Keratinocyte (primary cell): ENCODE measurements at places on chromosomes 12 and 14.

DNA sequence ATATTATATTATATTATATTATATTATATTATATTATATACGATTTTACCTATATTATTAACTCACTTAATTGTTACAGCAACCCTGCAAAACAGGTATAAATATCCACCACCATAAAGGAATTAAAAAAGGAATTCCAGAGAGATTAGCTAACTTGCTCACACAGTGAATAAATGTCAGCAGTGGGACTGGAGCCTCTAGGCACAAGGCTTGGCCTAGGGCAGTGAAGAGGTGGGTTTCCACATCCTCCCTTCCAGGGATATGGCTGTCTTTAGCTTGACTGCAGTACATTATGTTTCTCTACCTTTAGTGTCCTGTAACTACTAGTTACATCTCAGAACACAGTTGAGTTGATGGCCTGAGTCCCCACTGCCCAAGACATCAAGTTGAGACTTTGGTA is 166.9 kb downstream of the SLC15A5 start:
- no peak for DNase-seq

DNA sequence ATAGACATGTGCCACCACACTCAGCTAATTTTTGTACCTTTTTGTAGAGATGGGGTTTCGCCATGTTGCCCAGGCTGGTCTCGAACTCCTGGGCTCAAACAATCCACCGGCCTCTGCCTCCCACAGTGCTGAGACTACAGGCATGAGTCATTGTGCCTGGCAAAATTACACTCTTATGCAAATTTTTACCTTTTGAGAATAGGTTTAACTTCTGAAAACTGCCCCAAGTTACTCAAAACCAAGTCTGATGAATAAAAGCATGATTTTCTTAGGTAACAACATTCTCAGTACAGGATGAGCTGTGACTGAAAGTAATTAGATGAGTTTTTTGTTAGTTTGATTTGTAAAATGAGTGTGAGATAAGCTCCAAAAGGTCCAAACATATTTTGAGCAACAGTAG is 166.0 kb downstream of the RPS29 start:
- DNase-seq = no peak

DNA sequence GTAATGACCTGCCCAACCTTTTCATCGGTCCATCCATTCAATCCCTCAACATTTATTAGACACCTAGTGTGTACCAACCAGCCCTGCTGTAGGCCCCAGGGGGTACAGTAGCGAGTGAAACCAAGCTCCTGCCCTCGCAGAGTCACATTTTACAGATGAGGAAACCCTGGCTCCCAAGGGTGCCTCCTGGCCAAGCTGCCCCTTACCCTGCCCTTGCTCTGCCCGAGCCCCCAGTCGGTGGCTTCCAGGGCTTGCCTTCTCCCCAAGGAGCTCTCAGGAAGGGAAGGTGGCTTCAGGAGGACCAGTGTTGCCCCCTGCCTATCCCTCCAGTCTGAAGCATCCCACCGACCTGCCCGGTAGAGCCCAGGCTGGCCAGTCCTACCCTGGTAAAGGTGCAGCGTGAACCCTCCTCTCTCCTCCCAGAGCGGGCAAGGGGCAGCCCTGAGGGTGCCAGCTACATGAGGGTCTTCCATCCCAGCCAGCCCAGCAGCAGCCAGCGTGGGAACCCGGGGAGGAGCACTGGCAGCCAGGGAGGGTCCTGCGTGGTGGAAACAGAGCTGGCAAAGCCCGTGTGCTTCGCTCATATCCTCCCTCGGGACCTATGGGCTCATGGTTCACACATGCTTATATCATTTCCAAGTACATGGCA is 670 bp upstream of the BEGAIN start:
- no peak for DNase-seq

- DNase-seq = no peak
Measured at GRCh38 chr12:114820796-114821195, 136.8 kb upstream of the TBX3 start.

GRCh38 chr14:105700622-105701288 is 174.4 kb downstream of the TMEM121 start:
- DNase-seq = no peak

- DNase-seq = no peak
Measured at GRCh38 chr12:46455648-46456352, 83.2 kb upstream of the SLC38A2 start.

GRCh38 chr14:64818151-64818550 is 61.6 kb downstream of the SPTB start:
- no peak for DNase-seq

- DNase-seq = no peak
Measured at GRCh38 chr14:44494137-44494536, 12.9 kb downstream of the FSCB start.

GRCh38 chr12:29448157-29448556 is 49.3 kb downstream of the OVCH1 start:
- no peak for DNase-seq

- no peak for DNase-seq
Measured at GRCh38 chr12:23399402-23399933, 550.0 kb downstream of the SOX5 start.

GRCh38 chr12:53710091-53710490 is 17.2 kb downstream of the CALCOCO1 start:
- no peak for DNase-seq

DNA sequence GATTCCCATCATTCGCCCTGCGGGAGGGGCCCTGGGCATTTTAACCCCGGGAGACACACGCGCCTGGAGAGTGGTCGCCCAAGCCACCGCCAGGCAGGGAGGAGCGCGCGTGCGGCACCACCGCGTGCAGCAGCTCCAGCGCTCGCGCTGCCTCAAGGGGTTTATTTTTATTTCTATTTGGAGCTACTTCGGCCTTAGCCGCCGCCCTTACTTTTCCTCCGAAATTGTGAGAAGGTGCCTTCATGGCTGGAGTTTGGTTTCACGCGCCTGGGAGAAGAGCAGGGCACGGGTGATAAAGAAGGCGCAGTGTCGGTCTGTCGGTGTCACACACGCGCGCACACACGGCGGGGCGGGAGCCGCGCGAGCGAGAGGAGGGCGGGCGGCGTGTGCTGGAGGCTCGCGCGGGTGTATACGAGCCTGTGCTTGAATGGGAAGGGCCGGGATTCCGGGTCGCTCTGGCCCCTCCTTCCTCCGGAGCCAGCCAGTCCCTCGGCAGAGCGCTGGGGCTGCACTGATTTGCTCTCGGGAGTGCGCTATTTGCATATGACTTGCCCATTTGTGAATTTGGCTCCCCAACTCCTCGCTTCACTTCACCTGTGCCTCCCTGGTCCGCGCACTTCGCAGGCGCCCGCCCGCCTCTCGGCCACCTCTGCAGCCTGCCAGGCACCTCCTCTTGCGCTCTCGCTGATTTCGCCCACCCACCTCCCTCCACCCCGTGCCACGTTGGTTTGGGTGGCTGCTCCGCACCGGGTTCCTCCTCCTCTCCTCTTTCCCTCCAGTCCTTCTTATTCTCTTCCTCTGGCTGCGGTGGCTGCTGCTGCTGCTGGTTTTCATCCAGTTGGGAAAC is 932.3 kb downstream of the DIO2 start:
- DNase-seq = peak; percentile 28

DNA sequence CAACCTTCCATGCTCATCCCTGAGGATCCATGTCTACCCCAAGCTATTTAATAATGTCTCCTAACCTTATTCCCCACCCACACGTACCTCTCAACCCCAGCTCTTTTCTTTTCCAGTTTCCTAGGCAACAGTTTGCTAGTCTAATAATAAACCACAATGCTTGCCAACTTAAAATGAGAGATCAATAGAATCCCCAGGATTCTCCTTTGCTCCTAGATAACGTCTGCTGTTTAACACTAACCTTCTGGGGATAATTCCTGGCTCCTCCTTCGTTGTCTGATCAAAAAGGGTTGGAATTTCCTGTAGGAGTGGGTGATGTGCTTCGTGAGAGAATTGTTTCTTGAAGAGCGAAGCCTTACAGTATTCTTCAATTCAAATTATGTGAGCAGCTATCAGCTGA is 42.2 kb upstream of the DBX2 start:
- DNase-seq = no peak

DNA sequence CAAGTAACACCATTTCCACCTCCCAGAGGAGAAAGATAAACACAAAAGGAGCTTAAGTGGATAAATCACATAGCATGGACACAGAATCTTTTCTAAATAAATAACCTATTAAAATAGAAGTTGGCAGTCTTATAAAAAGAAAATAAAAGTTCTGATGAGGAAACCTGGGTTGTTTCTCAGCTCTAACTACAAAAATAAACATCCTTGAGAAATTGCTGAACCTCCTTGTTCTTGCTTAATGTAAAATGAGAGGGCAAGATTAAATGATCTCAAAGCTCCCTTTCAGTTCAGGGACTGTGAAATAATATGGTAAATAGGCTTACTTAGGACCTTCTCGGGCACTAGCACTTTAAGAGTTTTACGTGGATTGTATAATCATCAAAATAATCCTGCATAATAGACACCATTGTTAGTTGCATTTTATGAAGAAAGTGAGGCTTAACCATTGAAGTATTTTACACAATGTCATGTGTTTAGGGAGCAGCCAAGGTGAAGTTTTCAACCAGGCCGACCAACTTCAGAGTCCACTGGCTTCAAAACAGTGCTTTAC is 214.0 kb upstream of the NOVA1 start:
- no peak for DNase-seq

DNA sequence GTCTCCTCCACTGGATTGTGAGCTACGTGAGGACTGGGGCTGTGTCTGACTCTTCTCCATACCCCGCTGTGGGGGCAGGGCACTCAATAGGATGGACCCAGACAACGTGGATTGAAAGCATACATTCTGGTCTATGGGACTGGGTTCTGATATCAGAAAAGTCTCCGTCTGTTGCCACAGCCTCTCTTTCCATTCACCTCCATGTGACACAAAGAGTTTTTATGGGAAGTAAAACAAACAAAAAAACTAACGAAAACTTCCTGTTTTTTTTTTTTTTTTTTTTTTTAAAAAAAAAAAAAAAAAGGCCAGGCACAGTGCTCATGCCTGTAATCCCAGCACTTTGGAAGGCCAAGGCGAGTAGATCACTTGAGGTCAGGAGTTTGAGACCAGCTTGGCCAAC is 44.7 kb downstream of the SLC8A3 start:
- no peak for DNase-seq

DNA sequence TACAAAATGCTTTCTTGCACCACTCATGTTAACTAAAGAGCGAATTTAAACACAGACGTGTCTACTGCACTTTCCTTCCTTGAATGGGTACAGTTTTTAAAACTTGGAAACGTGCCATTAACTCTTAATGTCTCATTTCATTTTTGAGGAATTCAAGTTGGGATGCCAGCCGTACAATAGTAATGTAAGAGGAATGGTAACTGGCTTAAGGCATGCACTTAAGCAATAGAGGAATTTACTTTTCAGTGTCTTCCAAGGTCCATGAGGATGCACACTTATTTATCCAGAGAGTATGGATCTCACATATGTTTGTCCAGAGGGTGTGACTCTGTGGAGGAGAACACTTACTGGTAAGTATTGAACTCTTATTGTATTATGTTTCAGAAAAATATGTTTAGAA is 52.9 kb downstream of the PPP4R4 start:
- DNase-seq = no peak

- DNase-seq = no peak
Measured at GRCh38 chr12:128814411-128815261, 9.1 kb downstream of the SLC15A4 start.

GRCh38 chr12:3420693-3421092 is 70.3 kb upstream of the PRMT8 start:
- DNase-seq = no peak

DNA sequence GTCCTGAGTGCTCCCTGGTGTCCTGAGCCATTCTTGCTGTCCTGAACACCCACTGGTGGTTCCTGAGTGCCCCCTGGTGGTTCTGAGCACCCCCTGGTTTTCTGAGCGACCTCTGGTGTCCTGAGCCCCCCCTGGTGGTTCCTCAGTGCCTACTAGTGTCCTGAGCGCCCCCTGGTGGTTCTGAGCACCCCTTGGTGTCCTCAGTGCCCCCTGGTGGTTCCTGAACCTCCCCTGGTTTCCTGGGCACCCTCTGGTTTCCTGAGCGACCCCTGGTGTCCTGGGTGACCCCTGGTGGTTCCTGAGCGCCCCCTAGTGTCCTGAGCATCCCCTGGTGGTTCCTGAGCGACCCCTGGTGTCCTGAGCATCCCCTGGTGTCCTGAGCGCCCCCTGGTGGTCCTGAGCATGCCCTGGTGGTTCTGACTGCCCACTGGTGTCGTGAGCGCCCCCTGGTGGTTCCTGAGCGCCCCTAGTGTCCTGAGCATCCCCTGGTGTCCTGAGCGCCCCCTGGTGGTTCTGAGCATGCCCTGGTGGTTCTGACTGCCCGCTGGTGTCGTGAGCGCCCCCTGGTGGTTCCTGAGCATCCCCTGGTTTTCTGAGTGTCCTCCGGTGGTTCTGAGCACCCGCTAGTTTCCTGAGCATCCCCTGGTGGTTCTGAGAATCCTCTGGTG is 473.1 kb downstream of the TMEM121 start:
- no peak for DNase-seq

GRCh38 chr12:97398704-97399103 is 63.9 kb upstream of the RMST start:
- DNase-seq = no peak

GRCh38 chr12:1348606-1349005 is 245.8 kb downstream of the FBXL14 start:
- DNase-seq = no peak

DNA sequence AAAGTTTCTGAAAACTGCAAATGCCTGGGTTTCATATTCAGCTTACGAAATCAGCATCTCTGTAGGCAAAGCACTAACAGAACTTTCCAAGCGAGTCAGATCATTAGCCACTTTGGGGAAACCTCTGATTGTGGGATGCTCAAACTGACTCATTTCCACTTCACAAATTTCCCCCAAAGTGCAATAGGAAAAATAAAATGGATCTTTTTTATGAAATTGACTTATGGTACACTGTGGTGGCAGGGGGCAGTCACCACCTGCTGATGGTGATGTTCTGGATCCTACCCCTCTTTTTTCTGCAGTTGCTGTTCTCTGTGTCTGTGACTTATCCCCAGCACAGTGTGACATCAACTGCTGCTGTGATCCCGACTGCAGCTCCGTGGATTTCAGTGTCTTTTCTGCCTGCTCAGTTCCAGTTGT is 5.6 kb downstream of the TCTN1 start:
- no peak for DNase-seq

DNA sequence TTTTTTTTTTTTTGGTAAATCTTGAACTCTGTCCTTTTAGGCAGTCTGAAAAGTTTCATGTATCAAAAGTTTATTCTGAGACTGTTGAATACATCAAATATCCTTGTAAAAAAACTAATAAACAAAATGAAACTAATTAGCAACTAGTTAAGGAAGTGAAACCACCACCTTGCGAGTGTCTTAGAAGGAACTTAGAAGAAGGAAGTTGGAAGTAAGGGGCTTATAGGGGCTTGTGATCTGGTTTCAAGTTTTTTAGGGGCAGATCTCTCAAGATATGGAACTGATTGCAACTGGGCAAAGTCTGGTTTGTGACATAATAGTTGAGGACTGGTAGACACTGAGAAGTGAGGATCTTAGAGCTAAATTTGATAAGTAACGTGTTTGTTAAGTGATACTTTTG is 748.8 kb downstream of the C12orf50 start:
- no peak for DNase-seq

- no peak for DNase-seq
Measured at GRCh38 chr12:51198568-51199365, 19.1 kb downstream of the POU6F1 start.
